ENCODE measurements at places on chromosomes 6 and 20.

GRCh38 chr6:157086632-157087031, 236.7 kb downstream of the TMEM242 start:
- DNase-seq, result no peak

GRCh38 chr6:80145509-80145908, 39.0 kb downstream of the BCKDHB start:
- DNase-seq, result no peak

GRCh38 chr6:125904871-125905270, 51.7 kb upstream of the HINT3 start:
- peak; percentile 30 for DNase-seq

GRCh38 chr20:36384022-36384619, 78.0 kb downstream of the DLGAP4 start:
- no peak for DNase-seq

DNA sequence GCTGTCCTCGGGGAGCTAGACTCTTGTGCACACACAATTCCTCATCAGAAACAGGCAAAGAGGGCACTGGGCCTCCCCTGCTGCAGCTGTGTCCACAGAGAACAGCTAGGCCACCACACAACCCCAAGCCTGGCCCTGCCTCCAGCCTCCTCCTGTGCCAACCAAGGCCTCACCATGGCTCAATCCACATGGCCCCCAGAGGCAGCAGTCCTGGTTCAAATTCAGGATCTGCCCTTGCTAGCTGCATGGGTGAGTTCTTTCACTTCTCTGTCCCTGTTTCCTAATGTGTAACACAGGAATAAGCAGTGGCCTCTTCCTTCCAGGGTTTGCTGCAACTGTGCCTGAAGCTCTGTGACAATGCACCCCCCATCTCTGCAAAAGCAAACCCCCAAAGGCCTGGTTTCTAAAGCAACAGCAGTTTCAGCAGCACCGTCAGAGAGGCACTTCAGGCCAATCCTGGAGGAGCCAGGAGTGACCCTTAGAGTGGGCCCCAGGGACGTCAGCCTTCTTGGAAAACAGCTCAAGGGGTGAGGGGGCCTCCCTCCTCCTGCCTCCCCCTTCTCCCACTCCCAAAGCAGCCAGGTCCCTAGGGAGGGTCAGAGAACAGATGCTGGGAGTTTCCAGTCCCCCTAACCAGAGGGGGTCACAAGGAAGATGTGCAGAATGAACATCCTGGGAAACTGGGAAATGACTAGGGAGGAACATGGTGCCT, 2.2 kb downstream of the ADISSP start:
- DNase-seq, result no peak

GRCh38 chr20:22696759-22697158, 112.4 kb upstream of the FOXA2 start:
- no peak for DNase-seq

- DNase-seq, result no peak
Observed at GRCh38 chr20:38034108-38034649, 633 bp downstream of the RPRD1B start.

DNA sequence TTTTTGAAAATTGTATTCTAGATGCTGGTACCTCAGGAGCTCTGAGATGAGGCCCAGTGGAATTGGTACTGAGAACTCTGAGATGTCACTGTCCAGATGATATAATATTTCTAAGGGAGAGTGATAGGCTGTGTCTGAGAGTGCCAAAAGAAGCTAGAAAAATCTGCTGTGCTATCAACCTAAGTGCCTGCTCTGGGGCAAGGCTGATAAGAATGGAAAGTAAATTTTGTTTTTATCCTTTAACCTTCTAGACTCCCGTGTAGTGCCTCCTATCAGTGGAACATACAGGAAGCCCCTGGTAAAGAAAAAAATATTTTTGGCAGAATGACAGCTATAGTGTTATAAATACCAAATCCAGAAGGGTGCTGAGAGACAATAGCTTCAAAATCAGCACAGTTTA, 348.2 kb downstream of the TFAP2B start:
- no peak for DNase-seq

- no peak for DNase-seq
Observed at GRCh38 chr6:170193326-170193821, 97.5 kb downstream of the DLL1 start.

GRCh38 chr6:166223079-166223478, 55.4 kb upstream of the TBXT start:
- no peak for DNase-seq

DNA sequence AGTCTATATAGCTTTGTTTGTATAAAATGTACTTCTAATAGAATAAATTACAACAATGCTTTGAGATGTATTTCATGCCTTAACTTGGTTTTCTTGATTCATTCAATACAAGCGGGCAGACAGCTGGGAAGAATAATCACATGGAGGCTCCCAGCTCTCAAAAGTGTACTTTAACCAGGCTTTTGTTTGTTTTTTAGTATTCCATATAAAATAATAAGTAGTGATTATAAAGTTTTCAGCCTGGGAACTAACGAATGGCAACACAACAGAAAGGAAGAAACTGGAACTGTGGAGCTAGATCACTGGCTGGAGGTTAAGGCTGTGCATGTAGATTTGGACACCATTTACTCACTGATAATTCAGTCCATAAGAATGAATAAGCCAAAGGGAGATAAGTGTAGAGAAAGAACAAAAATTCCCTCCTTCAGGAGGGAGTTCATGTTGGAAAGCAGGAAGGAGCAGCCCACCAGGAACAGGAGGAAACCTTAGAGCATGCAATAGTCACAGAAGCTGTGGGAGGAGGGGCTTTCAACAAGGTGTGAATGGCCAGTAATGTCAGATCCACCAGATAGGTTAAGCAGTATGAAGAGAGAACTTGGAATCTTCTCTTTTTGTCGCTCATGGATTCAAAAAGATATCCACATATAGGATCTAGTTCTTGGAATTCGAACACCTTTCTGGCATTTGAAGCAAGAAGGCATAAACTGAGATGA, 41.2 kb upstream of the SLC35D3 start:
- no peak for DNase-seq

DNA sequence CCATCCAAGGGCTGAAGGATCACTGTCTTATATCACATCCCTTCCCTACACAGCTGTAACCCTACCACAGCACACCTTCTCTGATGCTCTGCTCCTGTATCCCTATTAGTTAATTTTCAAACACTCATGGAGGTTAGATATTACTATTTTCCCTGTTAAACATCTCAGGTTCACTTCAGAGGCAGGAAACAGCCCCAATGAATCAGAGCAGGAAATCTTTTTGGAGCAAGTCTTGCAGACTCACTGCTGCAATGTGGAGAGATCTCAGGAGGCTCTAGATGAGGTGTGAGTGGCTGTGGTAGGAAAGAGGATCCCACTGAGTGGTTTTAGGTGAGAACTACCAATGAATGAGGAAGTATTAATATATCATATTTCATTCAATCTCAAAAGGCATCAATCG, 19.7 kb upstream of the HTR1B start:
- no peak for DNase-seq

DNA sequence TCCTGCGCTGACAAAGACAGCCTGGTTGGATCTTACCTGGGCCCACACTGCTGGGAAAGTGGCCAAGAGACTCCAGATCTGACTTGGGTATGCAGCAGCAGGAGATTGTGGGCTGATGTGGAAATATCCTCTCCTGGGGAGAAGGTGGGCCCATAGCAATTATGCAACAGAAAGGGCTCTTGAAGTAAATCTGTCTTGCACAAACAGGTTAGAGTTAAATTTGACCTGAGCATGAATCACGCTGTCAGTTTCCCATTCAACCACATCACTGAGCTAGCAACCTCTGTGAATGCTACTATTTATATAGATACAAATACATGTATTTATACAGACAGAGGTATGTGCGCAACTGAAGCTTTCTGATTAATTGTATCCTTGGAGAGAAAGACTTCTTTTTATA, 28.3 kb upstream of the PDYN start:
- no peak for DNase-seq

GRCh38 chr6:1382883-1383728, 6.3 kb upstream of the FOXF2 start:
- no peak for DNase-seq

GRCh38 chr6:135675862-135676261, 175.6 kb upstream of the PDE7B start:
- DNase-seq, result no peak

- no peak for DNase-seq
Observed at GRCh38 chr6:13496513-13497190, 9.3 kb upstream of the GFOD1 start.

DNA sequence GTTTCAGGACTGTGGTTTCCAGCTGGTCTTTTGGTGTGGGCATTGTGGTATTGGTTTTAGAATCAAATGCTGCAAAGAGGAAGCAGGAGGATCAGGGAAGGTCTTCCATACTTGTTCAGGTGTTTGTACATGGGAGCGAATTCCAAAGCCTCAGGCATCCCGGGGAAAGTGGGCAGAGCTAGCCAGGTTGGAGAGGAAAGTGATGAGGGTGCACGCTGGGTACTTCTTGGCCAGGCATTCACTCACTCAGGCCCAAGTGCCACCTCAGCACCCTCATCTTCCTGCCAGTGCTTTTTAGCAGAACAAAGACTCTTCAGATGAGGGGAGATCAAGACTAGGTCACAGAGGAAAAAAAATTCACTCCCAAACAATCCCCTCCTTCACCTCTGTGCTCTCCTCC, 241.1 kb upstream of the TBX18 start:
- DNase-seq, result no peak

DNA sequence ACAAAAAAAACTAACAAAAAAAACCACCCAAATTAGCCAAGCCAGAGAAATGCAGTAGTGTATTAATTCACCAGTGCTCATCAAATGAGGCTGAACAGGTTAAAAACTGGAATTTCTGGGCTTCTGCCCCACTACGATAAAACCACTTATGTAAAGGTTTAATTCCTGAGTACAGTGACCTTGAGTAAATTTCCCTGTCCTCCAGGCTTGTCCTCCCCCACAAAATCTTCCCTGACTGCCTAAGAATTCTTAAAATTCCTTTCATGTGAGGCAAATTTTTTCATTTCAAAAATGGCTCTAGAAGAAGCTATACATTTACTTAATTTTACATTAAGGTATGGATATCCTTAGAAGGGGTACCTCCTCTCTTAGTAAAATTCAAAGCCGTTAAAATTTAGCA, 80.1 kb upstream of the ID4 start:
- DNase-seq, result no peak

DNA sequence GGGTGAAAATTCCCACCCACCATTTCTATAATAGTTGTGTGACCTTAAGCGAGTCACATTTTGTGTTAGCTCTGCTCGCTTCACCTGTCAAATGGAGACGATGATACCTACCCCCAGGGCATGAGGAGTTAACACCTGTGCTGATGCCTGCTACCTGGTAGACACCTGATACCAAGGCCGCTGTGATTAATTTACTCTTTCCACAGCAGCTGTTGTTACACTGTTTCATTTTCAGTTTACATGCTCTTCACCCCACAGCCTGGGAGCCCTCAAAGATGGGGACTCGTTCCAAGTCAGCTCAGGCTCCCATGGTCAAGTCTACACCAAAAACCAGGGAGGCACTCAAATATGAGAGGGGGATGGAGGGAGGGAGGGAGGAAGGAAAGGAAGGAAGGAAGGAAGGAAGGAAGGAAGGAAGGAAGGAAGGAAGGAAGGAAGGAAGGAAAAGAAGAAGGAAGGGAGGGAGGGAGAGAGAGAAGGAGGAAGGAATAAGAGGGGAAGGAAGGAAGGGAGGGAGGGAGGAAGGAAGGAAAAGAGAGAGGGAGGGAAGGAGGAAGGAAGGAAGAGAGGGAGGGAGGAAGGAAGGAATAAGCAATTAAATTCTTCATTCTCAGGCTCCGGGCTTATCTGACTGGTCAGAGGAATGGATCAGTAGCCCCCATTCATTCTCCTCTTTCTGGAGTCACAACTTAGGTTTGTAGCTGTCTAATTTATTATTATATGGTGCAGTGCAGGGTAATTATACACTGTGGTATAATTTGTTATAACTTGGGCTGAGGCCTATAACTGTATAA, 40.9 kb downstream of the PDYN start:
- no peak for DNase-seq

- DNase-seq, result no peak
Observed at GRCh38 chr20:40714109-40714508, 25.1 kb upstream of the MAFB start.

DNA sequence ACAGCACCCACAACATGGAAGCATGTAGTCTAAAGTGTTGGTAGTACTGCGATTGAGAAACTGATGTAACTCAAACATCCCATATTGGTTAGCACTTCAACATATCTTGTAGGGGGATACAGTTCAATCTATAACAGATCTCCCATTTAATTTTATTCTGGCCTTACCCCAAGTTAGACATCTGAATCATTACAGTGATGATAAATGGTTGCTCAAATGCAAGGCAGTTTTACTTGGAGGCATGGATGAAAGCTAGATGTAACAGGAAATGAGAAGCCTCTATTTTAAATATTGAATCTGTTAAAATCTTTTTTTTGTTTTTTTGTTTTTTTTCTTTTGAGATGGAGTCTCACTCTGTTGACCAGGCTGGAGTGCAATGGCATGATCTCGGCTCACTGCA, 44.2 kb upstream of the FAM50B start:
- no peak for DNase-seq

DNA sequence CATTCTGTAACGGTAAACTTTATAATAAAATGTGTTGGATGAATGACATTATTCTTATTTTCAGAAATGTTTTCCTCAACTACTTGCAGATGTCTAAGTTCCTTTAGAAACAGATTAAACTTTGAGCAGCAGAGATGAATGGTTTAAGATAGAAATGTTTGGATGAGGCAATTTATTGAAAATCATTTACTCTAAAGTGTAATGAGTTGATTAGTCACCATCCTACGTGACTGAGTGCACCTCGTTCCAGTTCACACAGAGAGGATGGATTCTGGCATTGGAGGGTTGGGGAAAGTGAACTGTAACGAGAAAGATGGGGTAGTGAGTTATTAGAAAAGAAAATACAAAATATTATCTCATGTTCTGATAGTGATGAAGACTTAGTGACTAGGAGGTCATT, 28.7 kb downstream of the SMPDL3A start:
- DNase-seq, result no peak

DNA sequence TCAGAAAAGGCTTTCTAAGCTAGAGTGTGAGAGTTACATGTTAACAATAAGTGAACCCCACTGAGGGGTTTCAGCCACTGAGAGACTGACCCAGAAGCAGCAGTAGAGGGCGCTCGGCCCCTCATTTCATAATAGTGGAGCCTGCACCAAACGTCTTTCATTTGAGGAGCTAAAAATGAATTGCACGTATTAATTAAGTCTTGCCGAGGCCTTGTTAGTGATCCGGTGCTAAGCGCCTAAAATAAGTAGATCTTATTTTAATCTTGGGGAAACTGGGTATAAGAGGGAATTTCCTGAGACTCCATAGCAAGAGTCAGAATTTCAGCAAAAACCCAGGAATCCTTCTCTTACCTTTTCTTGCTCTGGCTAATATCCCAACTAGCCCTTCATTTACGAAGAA, 209.7 kb downstream of the FARS2 start:
- peak; percentile 33 for DNase-seq
